ENCODE measurements at places on chromosomes 12 and 14.

- DNase-seq = no peak
Observed at GRCh38 chr12:97386133-97386581, 76.4 kb upstream of the RMST start.

GRCh38 chr14:51605575-51605974, 46.1 kb upstream of the FRMD6 start:
- DNase-seq = no peak

DNA sequence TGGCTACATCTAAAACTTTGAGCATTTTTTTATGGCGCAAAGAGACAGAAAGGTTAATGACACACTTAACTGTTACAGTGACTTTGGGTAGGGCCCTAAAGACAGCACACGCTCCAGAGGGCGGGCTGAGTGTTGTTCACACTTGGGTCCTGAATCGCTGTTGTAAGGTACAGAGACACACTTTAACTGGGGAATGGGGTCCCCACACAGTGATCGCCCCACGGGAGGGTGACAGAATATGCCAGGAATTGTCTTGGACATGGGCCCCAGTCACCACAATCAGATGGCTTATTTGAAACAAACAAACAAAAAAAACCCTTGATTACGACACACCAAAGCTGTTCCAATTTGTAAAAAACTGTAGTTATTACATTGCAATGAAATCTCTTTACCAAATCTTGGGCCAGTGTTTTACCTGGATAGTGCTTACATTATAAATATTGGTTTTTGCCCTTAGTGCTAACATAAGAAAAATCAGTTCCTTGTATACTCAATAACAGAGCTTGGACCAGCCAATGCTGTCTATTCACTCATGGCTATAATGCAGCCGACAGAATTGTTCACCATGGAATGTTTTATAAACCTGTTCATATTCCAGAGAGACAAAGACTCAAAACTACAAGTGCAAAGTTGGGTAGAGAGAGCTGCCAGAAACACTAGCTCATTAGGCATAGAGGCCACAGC, 28.3 kb downstream of the KCTD10 start:
- DNase-seq = no peak

GRCh38 chr14:64684091-64684490, 20.1 kb upstream of the PLEKHG3 start:
- no peak for DNase-seq

DNA sequence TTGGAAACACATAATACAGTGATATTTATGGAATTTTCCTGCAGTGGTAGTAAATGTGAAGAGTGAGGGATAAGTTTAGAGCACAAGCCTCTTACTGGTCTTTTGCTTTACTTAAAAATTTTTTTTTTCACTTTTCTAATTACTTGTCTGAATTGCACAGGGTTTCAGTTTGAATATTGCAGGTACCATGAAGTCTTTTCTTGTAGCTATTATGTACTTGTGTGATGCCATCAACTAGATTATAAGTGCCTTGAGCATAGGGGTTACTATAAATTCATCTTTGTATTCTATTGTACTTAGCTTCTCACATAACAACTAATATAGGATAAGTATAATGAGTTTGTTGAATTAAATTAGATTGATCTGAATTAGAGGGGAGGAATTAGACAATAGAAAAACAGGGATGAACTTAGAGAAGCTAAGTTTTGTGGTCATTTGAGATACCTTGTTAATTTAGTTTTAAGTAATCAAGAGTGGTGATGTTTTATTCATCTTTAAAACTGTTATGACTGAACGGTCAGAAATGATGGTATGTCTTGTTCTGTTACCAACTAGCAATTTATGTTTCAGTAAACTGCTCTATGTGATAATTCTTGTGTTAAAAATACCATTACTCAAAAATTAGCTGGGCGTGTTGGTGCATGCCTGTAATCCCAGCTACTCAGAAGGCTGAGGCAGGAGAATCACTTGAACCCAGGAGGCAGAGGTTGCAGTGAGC, 42.1 kb downstream of the CCDC91 start:
- DNase-seq = no peak

DNA sequence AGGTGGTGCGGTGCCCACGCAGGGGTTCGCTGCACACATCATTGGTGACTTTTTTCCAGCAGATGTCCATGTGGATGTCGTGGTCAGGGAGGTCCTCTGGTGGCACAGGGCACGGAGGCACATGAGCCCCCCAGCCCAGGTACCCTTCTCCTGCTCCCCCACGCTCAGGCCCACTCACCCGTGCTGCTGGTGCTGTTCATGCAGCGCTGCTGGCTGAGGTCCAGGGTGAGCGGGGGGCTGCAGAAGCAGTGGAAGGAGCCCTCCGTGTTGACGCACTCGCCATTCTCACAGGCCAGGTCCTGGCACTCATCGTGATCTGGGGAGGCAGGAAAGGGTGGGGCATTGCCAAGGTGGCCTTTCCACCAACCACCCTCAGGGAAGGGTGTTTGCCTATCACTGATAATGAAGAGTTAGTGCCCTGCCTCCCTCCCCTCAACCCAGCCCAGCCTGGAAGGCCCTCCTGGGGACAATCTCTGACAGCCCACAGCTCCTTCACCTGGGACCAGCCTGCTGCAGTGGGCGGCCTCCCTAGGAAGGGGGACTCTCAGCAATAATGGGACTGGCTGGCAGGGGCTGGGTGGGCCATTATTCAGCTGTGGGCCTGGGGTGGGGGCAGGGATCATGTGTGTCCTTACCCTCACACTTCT, 9.8 kb downstream of the ISCA2 start:
- DNase-seq = no peak

GRCh38 chr12:2924019-2924418, 33.3 kb downstream of the TULP3 start:
- DNase-seq = no peak

Data from CD8-positive, alpha-beta T cell (primary cell).